SK-N-MC (cell line): ENCODE measurements at places on chromosomes 13 and 19.

GRCh38 chr19:2302319-2303210 is 5.4 kb downstream of the LINGO3 start:
- DNase-seq = no peak

DNA sequence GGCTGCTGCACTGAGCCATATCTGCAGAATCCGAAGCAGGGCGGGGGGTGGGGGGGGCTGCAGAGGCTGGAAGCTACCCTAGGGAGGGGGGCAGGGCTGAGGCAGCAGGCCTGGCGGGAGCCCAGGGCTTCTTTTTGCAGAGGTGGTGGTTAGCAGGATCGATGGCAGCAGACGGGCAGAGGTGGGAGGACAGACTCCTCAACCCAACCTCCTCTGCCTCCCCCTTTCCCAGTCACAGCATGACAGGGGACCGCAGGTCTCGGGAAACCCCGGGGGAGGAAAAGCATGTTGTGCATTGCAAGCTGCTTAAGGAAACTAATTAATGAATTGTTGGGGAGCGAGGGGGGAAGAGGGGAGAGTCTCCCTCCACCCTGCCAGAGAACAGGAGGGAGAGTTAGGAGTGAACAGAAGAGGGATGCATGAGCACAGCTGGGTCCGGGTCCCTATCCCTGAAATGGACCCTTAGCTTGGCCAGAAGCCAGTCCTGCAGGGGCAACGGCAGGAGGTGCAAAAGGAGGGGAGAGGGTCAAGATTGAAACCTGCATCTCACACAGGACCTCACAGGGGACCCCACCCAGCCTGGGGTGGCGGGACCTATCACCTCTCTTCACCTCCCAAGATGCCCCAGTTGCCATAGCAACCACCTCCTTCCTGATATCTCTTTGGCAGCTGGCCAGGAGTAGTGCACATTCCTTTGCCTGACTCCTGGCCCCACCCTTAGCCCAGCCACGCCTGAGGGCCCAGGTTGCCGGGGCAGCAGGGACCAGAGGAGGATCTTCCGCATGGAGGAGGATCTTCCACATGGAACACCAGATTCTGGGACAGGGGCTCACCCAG is 1.8 kb downstream of the FXYD7 start:
- no peak for DNase-seq

DNA sequence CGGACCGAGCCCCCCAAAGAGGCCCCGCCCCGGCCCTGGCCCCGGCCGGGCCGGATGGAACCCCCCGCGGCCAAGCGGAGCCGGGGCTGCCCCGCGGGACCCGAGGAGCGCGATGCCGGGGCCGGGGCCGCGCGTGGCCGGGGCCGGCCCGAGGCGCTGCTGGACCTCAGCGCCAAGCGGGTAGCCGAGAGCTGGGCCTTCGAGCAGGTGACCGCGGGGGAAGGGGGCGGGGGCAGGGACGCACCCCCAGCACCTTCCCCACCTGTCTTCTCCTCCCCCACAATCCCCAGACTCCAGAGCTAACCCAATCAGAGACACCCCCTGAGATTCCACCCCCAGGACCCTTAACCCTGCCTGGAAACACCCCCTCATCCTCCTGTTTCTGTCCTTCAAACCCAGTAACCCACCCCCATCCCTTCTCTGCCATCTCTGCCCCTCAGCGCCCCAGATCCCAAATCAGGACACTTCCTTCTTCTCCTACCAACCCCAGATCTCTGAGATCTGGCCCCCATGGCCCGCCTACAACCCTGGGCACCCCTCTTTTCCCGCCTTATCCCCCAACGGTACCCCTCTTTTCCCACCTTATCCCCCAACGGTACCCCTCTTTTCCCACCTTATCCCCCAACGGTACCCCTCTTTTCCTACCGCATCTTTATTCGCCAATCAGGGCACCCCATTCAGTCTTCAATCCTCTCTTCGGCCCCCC is 505 bp downstream of the ZSWIM4 start:
- no peak for DNase-seq

GRCh38 chr19:35370722-35371121 is at the start of gene GPR42:
GPR42 (plus strand) TSS chr19:35371068; CDS start chr19:35371360, 292 bp downstream.
- no peak for DNase-seq

GRCh38 chr13:79532576-79532975 is 51.6 kb downstream of the NDFIP2 start:
- DNase-seq = no peak

- peak; percentile 3 for DNase-seq
Observed at GRCh38 chr19:29263305-29264135, 50.6 kb upstream of the UQCRFS1 start.

GRCh38 chr19:2171349-2172145 is 7.8 kb downstream of the DOT1L start:
- DNase-seq = no peak

GRCh38 chr19:35608251-35608650 is 4.3 kb upstream of the HAUS5 start:
- DNase-seq = no peak

DNA sequence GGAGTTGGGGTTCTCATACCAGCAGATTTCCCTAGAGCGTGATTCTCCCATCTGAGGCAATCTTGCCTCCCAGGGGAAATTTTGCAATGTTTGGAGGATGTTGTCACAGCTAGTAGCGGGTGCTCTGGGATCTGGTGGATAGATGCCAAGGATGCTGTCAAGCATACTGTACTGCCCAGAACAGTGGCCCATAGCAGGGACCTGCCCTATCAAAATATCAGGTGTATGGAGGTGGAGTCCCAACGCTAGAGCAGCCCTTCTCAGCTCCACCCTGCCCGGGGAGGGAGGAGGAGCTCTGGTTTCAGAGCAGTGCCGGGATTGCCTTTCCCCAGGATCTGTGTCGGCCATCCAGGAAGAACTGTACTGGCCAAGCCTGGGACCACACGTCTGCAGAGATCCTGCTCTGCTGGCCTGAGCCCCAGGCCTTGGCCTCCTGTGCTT is 10.9 kb upstream of the QTRT1 start:
- DNase-seq = no peak

DNA sequence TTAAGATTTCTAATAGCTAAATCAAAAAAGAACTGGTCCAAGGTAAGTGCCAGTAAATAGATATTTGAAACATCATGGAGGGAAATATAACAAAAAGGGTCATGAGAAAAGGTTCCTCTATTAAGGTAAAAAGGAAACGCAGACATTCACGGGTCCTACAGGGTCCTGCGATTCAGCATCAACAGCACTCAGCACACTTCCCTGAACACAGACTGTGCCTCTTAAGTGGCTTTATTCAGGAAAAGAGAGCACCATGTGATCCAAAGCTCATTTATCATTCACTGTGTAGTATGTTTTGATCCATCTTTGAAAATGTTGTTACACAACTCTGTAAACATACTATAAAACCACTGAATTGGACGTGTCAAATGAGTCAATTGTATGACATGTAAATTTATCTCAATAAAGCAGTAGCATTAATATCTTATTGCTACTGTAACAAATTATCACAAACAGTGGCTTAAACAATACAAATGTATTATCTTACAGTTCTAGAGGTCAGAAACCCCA is 33.7 kb downstream of the CRYL1 start:
- DNase-seq = no peak

DNA sequence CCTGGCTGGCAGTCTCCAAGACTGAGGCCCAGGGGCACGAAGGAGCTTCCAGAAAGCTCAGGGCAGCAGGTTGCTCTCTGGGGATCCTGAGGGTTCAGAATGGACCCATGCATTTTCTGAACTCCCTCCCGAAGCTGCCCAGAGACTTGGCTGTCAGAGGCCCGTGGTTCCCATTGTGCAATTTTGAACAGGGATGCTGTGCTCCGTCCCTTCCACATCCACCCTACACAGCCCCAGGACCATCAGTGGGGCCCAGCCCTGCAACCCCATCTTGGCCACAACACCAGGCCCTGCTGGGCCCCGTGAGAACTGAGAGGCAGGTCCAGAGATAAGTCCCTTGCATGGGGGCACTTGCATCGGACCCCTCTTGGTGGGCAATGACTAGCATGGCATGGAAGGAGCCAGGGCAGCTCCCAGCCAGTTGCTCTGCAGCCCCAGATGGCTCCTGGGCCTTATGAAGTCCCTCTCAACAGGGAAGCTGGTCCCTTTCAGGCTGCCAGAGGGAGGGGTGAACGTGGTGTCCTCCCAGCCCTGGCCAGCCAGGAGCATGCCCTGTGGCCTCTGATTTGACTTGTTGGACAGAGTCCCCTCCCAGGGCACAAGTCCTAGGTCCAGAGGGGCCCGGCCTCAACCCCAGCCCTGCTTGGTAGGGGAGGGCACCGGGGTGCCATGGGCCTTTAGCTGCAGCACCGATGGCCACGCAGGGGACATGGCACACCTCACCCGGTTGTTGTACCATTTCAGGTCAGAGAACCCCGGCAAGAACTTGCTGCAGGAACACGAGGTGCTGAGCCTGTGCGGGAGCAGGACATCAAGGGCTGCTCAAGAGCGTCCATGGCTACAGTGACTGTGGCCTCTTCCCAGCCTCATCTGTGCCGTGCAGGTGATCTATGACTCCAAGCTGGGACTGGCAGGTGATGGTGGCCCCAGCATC is 17.3 kb upstream of the ZNF14 start:
- DNase-seq = no peak

DNA sequence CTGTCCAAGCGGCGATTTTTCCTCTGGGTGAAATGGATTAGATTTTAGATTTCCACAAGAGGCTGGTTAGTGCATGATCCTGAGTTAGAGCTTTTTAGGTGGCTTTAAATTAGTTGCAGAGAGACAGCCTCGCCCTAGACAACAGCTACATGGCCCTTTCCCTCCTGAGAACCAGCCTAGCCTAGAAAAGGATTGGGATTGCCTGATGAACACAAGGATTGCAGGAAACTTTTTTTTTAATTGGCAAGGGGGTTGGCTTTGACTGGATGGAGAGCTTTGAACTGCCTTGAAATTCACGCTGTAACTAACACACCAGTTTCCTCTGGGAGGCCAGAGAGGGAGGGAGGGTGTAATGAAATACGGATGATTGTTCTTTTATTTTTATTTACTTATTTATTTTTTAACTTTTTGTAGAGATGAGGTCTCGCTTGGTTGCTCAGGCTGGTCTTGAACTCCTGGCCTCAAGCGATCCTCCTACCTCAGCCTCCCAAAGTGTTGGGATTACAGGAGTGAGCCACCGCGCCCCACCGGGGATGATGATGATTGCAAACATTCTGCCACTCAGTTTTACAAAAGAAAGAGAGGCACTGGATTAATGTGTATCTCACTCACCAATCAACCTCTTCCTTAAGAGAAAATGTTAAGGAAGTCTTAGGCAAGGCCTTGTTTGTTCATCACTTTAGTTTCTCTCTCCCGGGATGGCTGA is 1.9 kb downstream of the LDLR start:
- DNase-seq = no peak

- no peak for DNase-seq
Observed at GRCh38 chr13:98251708-98252107, 74.6 kb upstream of the RNF113B start.

DNA sequence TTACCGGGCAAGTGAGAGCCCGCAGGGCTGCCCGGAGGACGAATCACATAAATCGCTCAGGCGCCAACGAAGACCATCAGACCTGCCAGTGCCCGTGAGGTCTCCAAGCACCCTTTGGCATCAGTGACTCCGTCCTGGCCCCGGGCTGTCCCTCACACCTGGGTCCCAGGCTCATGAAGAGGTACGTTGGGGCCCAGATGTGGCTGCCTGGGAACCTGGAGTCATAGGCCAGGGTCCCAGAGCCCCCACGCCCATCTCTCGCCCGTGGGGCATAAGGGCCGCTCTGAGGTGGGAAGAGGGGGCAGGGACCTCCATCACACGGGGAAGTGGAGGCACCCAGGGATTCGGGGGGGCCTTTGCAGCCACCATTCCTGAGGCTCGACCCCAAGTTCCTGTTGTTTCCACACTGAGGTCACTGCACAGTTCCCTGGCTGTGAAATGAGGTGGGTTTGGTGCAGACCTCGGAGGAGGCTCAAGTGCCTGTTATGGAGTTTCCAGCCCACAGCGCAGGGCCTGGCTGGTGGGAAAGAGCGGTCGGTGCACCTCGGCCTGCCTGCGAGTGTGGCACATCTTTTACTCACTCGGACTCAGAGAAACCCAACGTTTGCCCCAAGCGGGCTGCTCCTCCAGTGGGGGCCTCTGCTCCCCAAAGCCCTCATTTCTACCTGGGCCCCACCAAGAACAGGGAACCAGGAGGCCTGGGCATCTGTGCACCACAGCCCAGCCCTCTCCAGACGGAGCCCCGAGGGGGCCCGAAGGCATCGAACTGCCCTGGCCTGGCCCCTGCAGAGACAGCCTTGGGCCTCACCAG is 35.9 kb upstream of the C13orf46 start:
- no peak for DNase-seq

DNA sequence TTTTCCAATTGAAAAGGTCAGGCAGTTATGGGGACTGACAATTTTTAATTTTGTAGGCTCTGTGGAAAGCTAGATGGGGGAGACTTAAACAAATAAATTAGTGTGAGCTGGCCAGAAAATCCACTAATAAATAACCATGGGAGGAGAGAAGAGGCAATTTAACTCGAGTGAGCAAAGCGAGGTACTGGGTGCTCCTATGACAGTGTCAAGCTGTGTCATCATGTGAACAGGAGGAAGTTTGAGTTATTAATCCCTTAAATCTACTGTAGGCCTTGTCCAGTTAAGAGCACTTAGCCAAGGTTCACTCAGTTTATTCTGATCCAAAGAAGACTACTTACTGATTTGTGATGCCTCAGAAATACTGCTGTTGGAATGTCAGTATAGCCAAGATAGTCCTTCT is 122.8 kb downstream of the OXGR1 start:
- no peak for DNase-seq

- DNase-seq = no peak
Observed at GRCh38 chr13:37665420-37665819, 66.9 kb upstream of the POSTN start.

- peak; percentile 59 for DNase-seq
Observed at GRCh38 chr19:4007021-4007835, at the start of gene PIAS4. PIAS4 (plus strand) TSS chr19:4007736; CDS start chr19:4007761, 25 bp downstream.

DNA sequence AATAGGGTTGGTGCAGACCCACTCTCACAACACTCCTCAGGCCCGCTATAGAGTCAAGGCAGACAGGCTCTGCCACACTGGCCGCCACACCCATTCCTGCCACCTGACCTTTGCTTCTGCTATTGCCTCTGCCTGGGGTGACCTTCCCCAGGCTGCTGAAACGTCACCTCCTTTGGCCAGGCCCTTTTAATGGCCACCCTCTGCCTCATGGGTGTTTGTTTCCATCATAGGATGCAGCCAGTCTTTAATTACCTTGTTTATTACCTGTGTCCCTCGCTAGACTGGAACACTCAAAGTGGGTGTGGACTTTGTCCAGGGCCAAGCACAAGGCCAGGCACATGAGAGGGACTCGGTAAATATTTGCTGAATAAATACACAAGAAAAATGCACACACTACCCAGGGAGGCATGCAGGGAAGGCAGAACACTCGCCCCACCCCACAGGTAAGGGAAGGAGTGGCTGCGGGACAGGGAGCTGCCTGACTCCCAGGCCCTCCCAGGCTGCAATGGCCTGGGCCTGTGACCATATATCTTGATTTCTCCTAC is 3.2 kb downstream of the LSM4 start:
- no peak for DNase-seq

- DNase-seq = no peak
Observed at GRCh38 chr13:101623470-101624209, 171.2 kb downstream of the ITGBL1 start.
